ENCODE measurements at places on chromosomes 6 and 20. TPM values are rescaled to one million over a fixed set of nuclear protein-coding genes. Genes with fewer than 3 reads are reported as not detected.

FRMD1 gene
- total RNA-seq, result not detected

FAM83B gene
- 13.3 TPM for total RNA-seq

YIPF3 gene
- 70.3 TPM for total RNA-seq

SRMS gene
- not detected for total RNA-seq

SIGLEC1 gene
- total RNA-seq, result 9.1 TPM

ANKRD66 gene
- total RNA-seq, result not detected

ATAT1 gene
- total RNA-seq, result 3.5 TPM

NHLRC1 gene
- 1.3 TPM for total RNA-seq

CST1 gene
- total RNA-seq, result not detected

GMPR gene
- total RNA-seq, result 80.6 TPM

PSORS1C2 gene
- not detected for total RNA-seq

GSTA3 gene
- total RNA-seq, result not detected

KIF25 gene
- total RNA-seq, result not detected

RBBP8NL gene
- not detected for total RNA-seq

PRPH2 gene
- total RNA-seq, result 1.9 TPM

CDSN gene
- total RNA-seq, result not detected

MEI4 gene
- total RNA-seq, result 2.8 TPM

SCAND1 gene
- total RNA-seq, result 44.3 TPM

All from right cardiac atrium (tissue), 5 donors.